ENCODE measurements at places on chromosomes 5 and 9.

DNA sequence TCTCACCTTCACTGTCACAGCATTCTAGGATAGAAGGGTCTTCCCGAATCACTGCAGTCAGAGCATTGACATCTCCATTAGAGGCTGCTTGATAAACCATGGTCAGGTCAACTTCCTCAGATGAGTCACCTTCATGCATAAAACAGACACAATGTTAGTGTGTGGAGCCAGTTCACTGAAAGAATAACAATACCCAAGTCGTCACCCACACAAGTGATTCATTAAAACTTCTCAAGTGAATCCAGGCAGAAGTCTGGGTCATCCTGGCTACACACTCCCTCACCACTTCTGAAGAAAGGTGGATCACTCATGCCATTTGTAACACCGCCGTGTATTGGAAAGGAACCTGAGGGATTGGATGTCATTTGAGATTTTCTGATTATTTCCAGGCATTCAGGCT is 49.6 kb downstream of the ANKRD55 start:
- no peak overlapping the region for H3K27ac ChIP-seq
- no peaks in the 10 kb centered on the region for H3K4me1 ChIP-seq
- no peaks in the 10 kb centered on the region for H3K27me3 ChIP-seq

DNA sequence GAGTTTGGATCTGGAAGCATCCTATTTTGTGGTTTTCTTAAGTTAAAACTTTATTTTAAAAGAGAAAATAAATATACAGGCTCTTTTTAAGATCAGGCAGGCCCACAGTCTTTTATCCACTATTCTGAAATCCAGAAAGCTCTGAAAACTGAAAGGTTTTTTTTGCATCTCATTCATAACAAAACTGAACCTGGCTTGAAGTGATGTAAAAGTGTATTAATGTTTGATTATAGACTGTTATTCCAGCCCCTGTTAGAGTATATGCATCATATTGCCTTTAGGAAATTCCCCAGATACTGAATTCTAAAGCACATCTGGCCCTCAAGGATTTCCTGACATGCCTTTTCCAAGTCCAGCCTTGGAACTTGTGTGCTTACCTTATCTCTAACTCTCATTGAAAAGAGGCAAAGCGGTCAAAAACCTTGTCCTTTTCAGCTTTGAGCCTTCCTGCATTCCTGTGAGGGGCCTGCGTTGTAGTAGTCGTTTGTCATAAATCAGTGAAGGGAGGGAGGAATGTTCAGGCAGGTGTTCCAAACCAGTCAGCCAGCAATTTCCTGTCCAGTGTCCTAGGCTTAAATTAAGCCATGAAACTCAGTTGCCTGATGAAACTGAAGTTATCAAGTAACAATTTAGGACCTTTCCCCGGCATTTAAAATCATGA is 110.4 kb downstream of the TLE4 start:
- no peaks in the 10 kb centered on the region for H3K27me3 ChIP-seq
- no peak overlapping the region for H3K27ac ChIP-seq
- no peak overlapping the region for H3K4me3 ChIP-seq
- peaks cover 5% of the 10 kb centered on the region for H3K4me1 ChIP-seq

GRCh38 chr5:153959134-153959957 is 79.4 kb downstream of the FAM114A2 start:
- peak; percentile 28 for DNase-seq
- no peaks in the 10 kb centered on the region for H3K36me3 ChIP-seq
- no peak overlapping the region for H3K4me3 ChIP-seq

GRCh38 chr5:137264041-137264440 is 235.1 kb downstream of the SPOCK1 start:
- H3K36me3 ChIP-seq, result no peaks in the 10 kb centered on the region
- no peaks in the 10 kb centered on the region for H3K4me1 ChIP-seq
- no peak overlapping the region for H3K4me3 ChIP-seq
- H3K27me3 ChIP-seq, result no peaks in the 10 kb centered on the region
- H3K27ac ChIP-seq, result no peak overlapping the region

DNA sequence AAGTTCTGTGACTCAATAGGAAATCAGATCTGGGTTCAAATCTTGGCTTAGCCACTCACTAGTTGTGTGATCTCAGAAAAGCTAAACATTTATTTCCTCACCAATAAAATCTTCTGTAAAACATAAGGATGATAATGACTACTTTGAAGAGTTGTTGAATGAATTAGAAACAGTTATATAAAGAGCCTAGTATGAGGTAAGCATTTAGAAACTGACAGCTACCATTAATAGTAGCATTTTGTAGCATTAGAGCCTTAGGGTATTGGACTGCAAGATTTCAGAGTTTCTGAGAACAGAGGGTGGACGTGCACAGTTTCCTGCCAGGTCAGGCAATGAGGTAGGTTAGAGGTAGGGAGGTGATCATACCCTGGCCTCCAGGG is 293.2 kb downstream of the CWC27 start:
- no peaks in the 10 kb centered on the region for H3K36me3 ChIP-seq
- H3K4me3 ChIP-seq, result no peak overlapping the region
- H3K4me1 ChIP-seq, result no peaks in the 10 kb centered on the region
- no peaks in the 10 kb centered on the region for H3K27me3 ChIP-seq

GRCh38 chr9:111622626-111623025 is 8.5 kb upstream of the DNAJC25 start:
- H3K27ac ChIP-seq, result no peak overlapping the region
- no peaks in the 10 kb centered on the region for H3K27me3 ChIP-seq
- H3K36me3 ChIP-seq, result no peaks in the 10 kb centered on the region
- H3K4me3 ChIP-seq, result no peak overlapping the region
- no peak for DNase-seq

DNA sequence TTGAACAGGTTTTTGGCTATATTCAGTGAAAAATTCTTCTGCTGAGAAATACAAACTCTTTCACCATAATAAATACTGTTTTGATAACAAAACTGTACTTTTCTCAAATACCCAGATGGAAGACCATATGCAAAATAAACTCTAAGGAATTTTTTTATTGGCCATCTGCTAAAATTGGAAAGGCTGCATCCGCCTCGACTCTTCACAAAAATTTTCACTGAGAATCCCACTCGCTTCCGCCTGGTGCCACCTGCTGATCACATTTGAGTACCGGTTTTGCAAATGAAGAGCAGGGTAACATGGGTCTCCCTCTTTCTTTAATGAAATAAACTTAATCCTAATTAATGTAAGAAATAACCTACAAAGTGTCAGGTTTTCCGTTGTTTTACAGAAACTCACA is 76.4 kb downstream of the TTLL11 start:
- no peak overlapping the region for H3K27ac ChIP-seq
- H3K27me3 ChIP-seq, result no peaks in the 10 kb centered on the region
- DNase-seq, result peak; percentile 12
- no peaks in the 10 kb centered on the region for H3K36me3 ChIP-seq

DNA sequence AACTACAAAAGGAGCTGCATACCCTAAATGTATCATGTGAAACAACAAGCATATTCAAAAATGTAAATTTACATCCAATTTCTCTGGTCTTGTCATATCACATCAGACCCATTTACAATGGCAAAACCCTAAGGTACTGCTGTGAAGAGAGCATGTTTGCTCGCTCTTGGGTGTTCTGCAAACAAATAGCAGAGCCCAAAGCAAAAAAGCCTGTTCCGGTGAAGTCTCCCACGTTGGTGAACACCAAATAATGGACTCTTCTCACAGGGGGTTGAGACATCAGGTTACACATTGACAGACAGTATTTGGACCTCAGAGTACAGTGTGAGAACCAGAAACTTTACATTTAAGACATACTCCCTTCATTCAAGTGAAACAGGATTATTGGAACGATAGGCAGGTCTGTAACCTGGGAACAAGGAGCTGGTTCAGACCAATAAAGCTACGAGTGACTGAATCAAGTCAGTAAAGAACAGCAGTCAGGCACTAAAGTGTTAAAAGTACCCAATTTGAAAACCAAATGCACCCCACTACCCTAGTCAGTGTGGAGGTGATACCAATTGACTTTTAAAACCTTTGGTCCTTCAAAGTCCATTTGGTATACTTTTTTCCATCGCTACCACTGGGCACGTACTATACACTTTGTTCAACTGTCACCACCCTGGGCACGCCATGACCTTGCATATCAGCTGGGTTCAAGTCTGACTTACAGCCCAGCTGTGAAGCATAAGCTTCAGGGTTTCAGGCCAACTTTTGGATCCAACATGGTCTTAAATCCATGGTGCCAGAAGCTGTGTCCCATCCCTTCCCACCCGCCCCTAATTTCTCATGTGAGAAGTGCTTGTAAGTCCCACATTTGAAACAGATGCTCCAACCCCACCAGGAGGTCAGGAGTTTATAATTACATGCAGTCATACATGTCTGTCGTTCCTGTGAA is 36.4 kb downstream of the ETF1 start:
- no peak overlapping the region for H3K4me3 ChIP-seq
- no peak overlapping the region for H3K27ac ChIP-seq
- H3K36me3 ChIP-seq, result peaks cover 11% of the 10 kb centered on the region
- H3K4me1 ChIP-seq, result no peaks in the 10 kb centered on the region

Data from kidney (tissue), 22 donors.